ENCODE measurements at places on chromosomes 11 and 22.

DNA sequence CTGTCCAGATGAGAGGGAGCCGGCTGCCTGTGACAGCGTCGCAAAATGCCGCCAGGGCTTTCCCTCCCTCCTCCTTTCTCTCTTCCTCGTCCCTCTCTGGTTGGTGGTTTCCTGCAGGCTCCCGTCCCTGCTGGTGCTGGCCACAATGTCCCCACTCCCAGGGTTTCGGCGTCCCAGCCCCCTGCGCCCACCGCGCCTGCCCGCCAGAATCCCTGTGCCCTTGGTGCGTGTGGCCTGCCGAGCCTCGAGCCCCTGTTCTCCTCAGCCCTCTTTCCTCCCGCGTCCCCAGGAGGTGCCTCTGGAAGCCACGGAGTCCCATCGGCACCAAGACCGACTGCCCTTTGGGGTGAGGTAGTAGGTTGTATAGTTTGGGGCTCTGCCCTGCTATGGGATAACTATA is 37.9 kb upstream of the PPARA start:
- no peak for DNase-seq

DNA sequence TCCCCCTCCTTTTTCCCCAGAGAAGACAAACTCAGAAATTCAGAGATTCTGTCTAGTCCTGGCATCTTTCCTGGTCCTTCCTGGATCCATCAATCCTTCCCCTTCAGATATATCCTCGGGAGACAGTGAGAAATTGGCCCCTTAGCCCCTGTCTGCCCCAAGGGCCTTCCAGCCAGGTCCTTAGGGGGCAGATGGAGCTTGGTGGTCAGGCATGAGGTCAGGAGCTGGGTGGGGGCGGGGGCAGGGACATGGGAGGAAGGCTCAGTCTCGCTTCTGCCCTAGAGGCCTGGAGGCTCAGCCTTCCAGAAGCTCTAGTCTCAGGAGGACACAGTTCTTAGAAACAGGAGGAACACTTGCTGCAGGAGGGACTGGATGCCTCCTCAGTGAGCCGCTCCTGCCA is 207.7 kb upstream of the TBCEL start:
- DNase-seq = no peak

- no peak for DNase-seq
These were observed 202.4 kb downstream of the LARGE1 start for GRCh38 chr22:33717694-33718396.

DNA sequence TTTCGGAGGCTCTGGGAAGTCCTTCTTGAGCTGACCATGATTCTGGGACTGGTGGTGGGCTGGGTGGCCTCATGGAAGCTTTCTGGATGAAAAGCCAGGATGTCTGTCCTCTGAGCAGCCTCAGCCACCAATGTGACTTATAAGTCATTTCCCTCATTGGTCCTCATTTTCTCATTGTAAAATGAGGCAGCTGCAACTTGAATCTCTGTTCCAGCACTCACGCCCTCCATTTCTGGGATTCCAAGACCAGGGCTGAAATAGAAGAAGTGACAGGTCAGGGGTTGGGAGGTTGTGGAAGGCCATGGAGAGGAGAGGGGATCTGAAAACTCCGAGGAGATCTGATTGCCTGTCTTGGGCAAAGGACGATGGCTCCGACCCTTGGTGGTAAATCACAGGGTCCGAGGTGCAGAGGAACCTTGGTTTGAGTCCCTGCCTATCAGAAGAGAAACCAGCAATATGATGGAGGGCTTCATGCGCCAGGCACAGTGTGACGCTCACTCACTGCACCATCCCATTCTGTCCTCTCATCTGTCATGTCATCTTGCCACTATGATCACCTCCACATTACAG is 38.3 kb downstream of the TSPAN18 start:
- no peak for DNase-seq

- DNase-seq = peak; percentile 76
These were observed 935 bp upstream of the RTN4RL2 start for GRCh38 chr11:57459164-57460021.

- no peak for DNase-seq
These were observed 5.5 kb downstream of the FGF19 start for GRCh38 chr11:69698362-69698761.

DNA sequence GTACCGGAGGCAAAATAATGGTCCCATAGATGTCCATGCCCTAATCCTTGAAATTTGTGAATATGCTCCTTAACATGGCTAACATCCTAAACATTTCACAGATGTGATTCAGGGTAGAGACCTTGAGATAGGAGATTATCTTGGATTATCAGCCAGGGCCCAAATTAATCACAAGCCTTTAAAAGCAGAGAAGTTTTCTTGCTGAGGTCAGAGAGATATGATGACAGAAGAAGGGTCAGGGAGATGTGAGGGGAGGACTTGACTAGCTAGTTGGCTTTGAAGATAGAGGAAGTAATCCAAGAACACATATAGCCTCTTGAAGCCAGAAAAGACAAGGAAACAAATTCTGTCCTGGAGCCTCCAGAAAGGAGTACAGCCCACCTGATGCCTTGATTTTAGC is 19.1 kb upstream of the FDX1 start:
- DNase-seq = no peak

GRCh38 chr22:36049678-36049997 is 21.0 kb upstream of the RBFOX2 start:
- no peak for DNase-seq

DNA sequence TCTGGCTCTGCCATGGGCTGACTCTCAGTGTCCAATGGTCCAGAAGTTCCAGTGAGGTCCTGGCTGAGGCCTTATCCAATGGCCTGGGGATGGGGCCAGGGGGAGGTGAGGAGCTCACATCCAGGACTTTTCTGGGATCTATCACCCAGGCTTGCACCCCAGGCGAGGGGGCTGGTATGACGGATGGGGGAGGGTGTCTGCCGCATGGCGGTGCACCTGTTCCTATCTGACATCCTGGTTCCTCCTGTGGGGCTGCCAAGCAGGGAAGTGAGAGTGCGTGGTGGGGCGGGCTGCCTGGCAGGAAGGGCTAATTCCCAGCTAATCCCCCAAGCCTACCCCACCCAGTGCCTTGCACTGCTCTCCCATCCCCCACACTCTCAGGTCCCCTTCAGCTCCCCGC is 102.1 kb downstream of the NECTIN1 start:
- DNase-seq = no peak

DNA sequence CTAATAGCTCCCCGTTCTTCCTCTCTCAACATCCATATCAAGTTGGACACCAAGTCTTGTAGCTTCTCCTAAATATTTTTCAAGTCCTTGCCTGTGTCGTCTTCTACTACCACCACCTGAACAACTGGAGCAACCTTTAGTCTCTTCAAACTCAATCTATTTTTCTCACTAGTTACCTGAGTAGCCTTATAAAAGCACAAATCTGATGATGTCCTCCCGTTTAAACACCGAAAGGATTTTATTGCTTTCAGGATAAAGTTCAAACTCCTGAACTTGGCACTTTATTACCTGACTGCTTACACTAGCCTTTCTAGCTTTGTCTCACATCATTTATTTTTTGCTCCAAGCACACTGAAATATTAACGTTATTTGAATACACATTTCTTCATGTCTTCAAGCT is 1.3 kb upstream of the PAK1 start:
- DNase-seq = no peak
